ENCODE measurements at places on chromosomes 1 and 21. TPM values are rescaled to one million over a fixed set of nuclear protein-coding genes. Genes with fewer than 3 reads are reported as not detected.

DNA sequence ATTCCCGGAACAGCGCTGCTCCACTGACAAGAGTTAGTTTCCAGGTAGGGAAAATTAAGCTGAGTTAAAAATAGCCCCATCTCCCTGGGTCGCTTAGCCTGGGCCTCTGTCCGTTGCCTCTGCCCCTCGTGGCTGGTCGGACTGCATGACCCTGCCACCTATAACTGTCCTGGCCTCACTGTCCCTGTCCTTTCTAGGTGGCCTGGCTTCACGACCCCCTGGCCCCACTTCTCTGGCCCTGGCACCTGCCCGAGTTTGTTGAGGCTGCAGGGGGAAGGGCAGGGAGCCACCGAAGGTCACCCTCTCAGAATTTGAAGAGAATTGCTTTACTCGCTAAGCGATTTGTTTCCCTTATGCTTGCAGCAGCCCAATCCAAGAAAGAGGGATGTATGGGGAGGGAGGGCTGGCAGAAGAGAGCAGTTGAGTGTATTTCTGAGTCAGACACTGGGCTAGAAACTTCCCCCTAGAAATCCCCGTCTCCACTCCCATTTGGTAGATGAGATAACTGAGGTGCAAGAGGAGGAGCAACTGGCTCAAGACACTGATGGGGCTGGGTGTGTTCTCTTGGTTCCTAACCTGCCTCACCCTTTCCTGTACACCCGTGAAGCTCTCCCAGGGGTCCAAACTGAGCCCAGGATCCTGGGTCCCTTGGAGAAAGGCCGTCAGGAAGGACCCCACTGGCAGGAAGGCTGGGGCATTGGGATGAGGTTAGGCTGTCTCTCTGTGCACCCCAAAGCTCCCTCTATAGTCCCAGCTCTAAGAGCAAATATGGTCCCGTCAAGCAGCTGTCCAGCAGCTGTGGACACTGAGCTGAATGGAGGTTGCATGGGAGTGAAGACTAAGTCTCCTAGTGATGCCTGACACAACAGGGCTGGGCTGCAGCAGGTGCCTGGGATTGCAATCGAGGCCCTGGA is 2.9 kb upstream of the EDN2 start:
- no peak overlapping the region for H3K4me3 ChIP-seq
- H3K36me3 ChIP-seq: no peaks in the 10 kb centered on the region
- DNase-seq: no peak
- no peak overlapping the region for H3K27ac ChIP-seq

- H3K4me3 ChIP-seq: no peak overlapping the region
- H3K27ac ChIP-seq: no peak overlapping the region
- no peaks in the 10 kb centered on the region for H3K4me1 ChIP-seq
- peaks cover 10% of the 10 kb centered on the region for H3K27me3 ChIP-seq
Measured at GRCh38 chr21:37796011-37796410, 120.2 kb downstream of the KCNJ6 start.

DNA sequence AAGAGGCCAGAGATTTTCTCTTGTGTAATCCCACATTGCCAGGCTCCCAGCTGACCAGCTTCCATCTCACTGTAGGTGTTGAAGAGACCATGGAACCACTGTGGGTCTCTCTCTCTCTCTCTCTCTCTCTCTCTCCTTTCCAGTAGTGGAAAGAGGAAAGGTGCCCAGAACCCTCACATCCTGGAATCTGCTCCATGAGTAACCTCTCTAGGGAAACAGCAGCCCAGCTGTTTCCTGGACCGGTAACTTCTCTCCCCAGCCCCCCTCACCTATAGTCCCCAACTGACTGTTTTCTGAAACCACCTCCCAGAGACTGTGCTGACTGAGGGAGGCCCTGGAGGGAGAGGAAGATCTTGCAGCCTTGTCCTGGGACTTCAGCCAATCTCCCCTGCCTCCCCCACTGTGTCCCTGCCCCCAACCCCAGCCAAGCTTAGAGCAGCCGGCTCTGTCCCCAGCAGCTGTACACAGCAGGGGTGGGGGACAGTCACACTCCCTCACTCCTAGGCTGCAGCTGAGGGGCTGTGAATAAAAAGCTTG is 20.6 kb upstream of the SLC45A3 start:
- H3K27me3 ChIP-seq: no peaks in the 10 kb centered on the region
- no peaks in the 10 kb centered on the region for H3K36me3 ChIP-seq
- no peak for DNase-seq
- peaks cover 5% of the 10 kb centered on the region for H3K4me1 ChIP-seq

DNA sequence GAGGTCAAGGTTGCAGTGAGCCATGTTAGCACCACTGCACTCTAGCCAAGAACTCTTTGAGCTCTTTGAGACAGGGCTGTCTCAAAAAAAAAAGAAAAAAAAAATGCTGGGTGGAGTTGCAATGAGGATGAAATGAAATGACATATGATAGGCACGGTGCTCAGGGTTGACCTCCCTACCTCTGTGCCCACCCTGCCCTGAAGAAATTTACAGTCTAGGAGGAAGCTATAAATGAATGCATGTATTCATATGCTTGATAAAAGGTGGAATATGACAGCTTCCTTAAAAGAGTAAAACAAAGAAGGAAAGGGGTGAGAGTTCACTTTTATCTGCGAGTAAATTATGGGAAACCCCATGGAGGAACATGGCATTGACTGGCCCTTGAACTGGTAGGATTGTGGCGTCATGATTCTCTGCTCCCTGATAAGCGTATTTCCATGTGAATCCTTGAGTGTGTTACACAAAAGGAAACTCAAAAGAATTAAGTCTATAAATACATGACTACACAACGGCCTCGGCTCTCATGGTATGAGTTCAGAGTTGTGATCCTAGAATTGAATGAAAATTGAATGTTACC is 59.0 kb upstream of the RAVER2 start:
- no peak overlapping the region for H3K27ac ChIP-seq
- H3K4me1 ChIP-seq: no peaks in the 10 kb centered on the region

The CD84 gene
- not detected for polyA plus RNA-seq

DNA sequence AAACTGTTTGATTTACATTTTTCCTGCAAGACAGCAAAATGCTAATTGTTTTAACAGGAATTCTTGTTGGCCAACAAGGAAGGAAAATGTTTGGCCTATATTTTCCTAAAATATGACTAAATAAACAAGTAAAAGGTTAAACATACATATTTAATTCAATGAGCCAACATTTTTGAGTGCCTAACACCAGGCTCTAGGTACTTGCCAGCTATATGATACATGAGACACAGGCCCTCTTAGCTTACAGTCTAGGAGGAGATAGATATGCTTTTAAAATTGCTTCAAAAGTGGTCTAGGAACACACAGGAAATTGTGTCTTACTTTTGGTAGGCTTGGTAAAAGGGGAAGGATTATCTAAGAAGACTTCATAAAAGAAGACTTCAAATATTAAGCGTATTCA is 50.9 kb downstream of the PIGK start:
- H3K4me1 ChIP-seq: no peaks in the 10 kb centered on the region
- DNase-seq: no peak
- H3K4me3 ChIP-seq: no peak overlapping the region
